T47D (cell line): ENCODE measurements at places on chromosomes 7 and 10.

- DNase-seq: peak; percentile 67
These were observed at the start of gene PPP1R9A for GRCh38 chr7:94907026-94907810. Gene PPP1R9A (plus strand): TSS chr7:94907594. CDS start chr7:94910114, 2,520 bp downstream.

GRCh38 chr7:67311901-67312300 lies 315.3 kb downstream of the TYW1 start:
- DNase-seq: no peak

DNA sequence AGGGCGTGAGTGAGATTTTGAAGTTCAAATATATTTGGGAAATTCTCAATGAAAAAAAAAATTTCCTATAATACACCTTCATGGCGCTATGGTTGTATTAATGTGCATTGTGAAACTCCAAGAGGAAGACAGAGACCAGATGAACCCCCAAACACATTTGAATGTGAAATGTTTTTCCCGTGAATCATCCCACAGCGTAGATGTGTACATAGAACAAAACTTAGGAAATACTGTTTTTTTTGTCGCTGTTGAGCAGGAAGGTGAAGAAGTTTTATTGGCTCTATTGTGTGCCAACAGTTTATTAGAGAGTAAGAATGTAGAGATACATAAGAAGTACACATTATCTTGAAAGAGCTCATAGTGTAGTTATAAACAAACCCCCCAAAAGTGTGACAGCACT lies 134.0 kb downstream of the KCND2 start:
- no peak for DNase-seq

- no peak for DNase-seq
These were observed 171.7 kb downstream of the JAZF1 start for GRCh38 chr7:28008911-28009310.

DNA sequence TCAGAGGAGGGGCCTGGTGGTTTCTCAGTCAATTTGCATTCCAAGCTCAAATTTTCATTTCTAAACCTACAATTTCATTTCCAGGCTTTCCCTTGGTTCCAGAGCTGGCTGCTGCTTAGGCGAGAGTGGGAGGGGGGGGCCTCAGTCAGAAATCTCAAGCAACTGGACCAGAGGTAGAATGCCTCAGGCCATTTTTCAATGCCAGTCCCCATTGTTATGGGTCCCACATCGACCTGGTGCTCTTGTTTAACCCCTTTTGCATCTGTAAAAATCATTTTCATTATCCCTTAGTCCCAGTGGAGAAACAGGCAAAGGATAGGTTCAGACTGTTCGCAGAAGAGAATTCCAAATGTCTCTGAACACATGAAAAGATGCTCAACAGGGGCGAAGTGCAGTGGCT lies 13.5 kb upstream of the BAG3 start:
- DNase-seq: no peak

DNA sequence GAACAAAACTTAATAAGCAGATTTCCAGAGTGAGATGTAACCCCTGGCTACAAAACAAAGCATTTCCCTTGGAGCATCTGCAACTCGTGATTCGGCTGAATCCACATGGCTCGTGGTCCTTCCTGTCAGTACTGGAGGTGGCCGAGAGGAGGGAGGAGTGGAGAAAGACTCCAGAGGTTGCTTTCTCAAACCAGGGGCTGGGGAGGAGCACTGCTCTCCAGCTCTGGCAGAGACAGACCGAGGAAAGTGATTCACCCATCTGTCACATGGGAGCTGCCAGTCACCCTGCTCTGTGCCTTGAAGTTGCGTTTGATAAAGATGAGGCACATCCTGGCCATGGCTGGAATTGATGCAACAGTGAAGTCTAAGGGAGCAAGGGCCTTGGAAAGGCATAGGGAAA lies 72.7 kb downstream of the COL13A1 start:
- no peak for DNase-seq

GRCh38 chr7:139884441-139884840 lies 55.4 kb downstream of the TBXAS1 start:
- DNase-seq: no peak

DNA sequence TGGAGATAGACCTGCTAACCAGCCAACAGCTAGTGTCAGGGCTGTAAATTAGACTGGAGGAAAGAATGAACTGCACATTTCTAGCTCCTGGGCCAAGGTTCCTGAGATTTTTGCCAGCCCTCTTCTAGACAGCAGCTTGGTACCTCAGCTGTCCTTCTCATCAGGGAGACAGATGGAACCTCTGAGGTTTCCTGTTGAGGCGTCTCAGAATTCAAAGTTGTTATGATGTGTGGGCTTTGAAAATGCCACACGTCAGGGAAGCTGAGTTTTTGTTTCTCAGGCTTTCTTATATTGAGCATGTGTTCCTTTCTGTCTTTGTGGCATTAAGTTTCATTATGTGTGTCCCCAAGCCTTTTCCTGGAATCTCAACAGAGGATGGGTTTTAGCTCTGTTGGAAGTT lies 736.6 kb downstream of the AUTS2 start:
- no peak for DNase-seq

DNA sequence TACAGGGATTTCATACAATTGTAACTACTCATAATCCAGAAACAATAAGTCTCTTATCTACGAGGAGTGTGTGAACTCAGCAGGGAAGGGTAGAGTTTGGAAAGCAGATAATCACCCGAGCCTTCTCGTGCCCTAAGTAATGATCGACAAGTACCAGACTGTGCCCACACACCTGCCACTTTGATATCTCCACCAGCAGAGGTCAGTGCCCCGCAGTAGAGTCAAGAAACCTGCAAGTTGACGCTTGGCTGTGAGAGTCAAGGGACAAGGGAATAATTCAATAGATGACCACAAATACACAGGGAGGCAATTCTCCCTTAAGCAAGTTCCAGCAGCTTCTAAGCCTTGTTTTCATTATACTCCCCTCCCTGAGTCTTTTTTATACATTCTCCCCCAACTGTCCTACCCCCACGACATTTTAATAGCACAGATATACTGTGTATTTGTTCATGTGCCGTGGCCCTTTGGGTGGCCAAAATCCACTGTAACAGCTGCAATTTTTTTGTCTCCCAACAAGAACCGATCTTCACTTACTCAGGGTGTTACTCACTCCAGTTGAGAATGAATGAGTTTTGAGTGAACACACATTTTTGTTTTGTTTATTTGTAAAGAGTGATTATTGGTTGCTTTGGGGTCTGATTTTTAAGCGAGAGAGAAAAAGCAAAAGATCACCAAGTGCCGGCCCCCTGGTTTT lies 106.9 kb upstream of the RHEB start:
- peak; percentile 69 for DNase-seq

- no peak for DNase-seq
These were observed 132.9 kb downstream of the ATXN7L1 start for GRCh38 chr7:105743351-105744090.

DNA sequence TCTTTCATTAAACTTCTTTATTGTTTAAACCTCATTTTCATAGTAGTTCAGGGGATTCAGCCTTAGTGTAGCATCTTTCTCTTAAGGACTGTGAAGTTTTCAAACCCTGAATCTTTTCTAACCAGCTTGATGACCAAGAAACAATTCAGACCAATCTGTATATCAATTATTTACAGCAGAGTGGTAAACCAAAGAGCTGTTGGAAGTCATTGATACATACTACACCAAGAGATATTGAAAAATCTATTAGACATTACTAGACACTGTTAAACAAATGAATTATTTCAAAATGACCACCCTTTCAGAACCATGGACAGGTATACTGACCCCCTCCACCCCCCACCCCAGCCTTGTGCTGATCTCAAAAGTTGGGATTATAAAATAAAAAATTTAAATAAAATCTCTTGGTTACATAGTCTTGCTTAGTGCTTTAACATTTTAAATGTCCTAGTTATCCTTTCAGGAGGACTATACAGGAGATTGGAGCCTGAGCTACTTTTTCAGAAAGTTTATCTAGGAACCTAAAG lies 143.9 kb upstream of the LSM8 start:
- no peak for DNase-seq
